ENCODE measurements at places on chromosomes 16 and 17.

- DNase-seq, result no peak
These were observed 1066.7 kb upstream of the RBFOX1 start for GRCh38 chr16:6265968-6266367.

- no peak for DNase-seq
These were observed 2.8 kb downstream of the PIP4K2B start for GRCh38 chr17:38796451-38797157.

DNA sequence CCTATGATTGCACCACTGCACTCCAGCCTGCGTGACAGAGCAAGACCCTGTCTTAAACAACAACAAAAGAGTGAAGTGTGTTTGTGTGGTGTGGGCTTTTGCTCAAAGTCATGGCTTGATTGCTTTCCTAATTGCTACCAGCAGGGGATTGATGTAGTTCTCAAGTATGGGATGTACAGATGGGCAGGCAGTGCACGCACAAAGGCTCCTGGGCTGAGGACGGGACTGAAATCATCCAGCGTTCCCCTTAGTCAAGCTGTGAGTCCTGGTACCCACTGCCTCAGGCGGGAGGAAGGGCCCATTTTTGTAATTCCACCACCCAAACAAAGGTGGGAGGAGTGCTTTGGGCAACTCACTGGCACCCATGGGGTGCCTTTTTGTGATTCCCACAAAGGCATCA lies 47.3 kb downstream of the GDE1 start:
- DNase-seq, result peak; percentile 54

GRCh38 chr17:17207998-17208397 lies 1.9 kb upstream of the PLD6 start:
- no peak for DNase-seq

DNA sequence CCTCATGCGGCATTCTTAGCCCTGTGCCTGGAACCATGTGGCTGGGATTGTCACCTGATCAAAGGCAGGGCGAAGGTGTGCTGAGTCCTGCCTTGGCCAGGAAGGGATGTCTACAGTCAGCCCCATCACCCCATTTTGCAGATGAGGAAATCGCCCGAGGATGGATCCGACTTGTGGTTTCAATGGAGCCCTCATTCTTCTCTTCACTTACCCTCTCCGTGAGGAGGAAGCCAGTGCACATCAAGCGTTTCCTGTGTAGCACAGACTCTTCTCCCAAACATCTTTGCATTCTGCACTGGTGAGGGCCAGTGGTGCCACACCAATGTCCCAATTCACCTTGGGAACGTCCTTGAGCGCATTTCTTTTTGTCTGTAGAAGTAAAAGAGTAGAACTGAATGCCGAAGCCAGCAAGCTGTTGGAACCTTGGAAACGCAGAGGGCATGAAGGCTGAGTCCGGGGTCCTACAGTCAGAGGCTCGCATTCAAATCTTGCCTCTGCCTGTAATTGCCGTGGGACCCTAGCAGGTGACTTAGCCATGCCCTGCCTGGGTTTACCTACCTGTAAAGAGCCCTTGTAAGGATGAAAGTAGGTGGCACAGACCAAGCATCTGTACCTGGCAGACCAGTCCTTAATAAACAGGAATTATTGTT lies 85.4 kb downstream of the IRF8 start:
- no peak for DNase-seq

DNA sequence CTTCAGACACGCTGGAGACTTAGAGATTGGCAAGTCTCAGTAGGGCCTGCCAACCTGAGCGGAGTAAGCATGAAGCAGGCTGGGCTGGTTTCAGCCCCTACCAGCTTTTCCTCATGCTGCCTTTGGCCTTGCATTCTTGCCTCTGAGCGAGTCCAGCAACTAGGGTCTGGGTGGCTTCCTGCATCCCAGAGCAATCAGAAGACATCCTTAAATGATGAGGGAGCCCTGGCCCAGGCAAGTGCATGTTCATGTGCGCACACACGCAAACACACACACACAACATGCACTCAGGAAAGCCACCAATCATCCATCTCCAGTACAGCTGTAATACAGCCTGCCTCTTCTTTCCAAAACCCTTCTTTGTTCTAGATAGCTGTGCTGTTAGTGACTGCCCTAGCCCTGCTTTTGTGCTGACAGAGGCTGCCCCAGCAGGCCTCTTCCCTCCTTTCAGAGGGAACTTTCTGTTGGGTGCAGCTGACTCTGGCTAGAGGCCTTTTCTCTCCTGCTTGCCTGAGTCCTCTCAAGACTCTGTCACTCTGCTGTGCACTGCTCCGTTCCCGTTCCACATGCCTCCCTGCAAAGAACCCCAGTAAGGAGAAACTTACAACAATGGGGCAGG lies 30.7 kb upstream of the TBX2 start:
- DNase-seq, result no peak

DNA sequence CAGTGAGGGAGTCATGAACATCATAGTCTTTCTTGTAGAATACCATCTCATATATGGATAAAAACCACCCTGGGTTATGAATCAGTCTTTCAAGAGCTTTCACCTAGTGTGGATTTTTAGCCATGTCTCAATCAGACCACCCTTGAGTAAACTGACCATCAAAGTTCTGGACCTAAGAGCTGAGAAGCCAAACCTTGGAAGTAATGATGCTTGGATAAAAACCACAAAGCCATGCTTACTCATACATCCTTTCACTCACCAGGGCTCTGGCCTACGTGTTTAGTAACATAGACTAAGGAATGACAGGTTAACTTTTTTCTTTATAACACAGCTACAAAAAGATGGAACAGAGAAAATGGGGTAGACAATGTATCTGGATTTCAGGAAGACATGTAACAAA lies 167.2 kb downstream of the STX8 start:
- no peak for DNase-seq

GRCh38 chr16:12646490-12647274 lies 157.0 kb downstream of the CPPED1 start:
- DNase-seq, result no peak

GRCh38 chr16:3520413-3520812 lies 19.6 kb downstream of the CLUAP1 start:
- DNase-seq, result no peak

- DNase-seq, result peak; percentile 81
These were observed at the start of gene AKTIP for GRCh38 chr16:53502331-53503269. Gene AKTIP, minus strand, starts transcription at chr16:53503209. Its CDS starts 2,950 bp downstream, at chr16:53500259.

- no peak for DNase-seq
These were observed 652.5 kb downstream of the CDH11 start for GRCh38 chr16:64469351-64469750.

DNA sequence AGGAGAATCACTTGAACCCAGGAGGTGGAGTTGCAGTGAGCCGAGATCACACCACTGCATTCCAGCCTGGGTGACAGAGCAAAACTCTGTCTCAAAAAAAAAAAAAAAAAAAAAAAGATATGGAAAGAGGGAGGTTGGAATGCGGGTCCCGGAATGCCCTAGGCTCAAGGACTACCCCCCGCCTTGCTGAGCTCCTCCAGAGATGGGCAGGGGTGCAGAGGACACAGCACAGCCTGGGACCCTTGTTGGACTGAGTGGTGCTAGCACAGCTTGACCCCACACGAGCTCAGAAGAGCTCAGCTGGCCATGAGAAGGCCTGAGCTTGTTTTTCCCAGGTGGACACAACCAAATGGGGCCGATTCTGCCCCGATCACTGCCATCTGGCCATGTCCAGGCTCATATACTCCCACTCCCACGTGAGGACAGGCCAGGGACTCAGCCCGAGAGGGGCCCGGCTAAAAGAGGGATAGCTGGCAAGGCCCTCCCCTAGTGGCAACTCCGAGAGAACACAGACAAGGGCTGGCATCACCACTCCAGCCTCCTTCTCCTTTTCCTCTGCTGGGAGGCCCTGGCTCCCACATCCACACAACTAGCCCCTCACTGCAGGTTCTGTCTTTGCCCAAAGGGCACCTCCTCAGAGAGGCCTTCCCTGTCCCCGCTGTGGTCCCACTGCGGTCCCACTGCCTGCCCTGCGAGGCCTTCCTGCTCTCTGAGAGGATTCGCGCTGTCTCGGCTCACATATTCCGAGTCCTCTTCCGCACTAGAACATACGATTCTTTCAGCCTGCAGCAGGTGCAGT lies 11.0 kb downstream of the SGCA start:
- DNase-seq, result no peak

- no peak for DNase-seq
These were observed 5.4 kb upstream of the EFCAB13 start for GRCh38 chr17:47318197-47318918.

GRCh38 chr16:87371261-87371866 lies 12.2 kb downstream of the FBXO31 start:
- DNase-seq, result peak; percentile 44

DNA sequence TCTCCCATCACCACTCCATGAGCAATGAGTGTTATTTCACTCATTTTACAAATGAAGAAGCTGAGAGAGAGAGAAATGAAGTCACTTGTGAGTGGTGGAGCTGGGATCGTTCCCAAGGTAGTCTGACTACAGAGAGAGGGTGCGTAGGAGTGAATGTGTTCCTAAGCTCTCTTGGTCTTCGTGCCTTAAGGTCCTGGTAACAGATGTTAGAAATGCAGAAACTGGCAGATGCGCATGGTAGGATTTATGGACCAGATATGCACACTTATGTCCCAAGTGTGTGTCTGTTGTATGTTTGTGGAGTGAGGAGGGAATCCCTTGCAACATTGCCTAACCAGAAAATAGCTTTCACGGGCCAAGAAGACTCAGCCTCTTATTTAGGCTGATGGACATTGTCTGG lies 93.2 kb upstream of the ZNF469 start:
- DNase-seq, result no peak

DNA sequence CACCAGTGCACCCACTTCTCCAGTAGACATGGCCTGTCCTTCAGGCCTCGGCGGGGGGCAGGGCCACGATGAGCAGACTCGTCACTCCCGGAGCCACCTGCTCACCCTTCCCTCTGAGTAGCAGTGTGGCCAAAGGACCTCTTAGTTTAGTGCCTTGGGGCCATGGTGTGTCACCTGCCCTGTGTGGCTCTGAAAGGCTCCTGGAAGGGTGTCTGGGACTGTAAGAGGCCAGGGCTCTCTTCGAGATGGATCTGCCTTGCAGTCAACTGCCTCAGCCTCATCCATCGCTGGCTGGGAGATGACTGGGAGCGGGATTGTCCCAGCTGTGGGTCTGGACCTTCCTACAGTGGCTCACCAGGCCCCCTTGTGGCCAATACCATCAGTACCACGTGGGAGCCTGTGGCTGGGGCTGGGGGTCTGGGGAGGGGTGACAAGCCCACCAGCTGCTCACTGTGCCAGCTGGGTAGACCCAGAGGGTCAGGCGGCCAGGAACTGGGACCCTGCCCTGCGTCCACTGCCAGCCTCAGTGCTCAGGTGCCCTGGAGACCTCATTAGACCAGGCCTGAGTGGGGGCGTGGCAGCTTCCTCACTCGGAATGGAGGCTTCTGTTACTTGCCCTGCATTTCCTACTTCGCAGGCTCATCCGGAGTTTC lies 133.4 kb downstream of the OR1D5 start:
- peak; percentile 80 for DNase-seq

GRCh38 chr17:61426482-61427304 lies 25.5 kb upstream of the TBX4 start:
- peak; percentile 23 for DNase-seq

DNA sequence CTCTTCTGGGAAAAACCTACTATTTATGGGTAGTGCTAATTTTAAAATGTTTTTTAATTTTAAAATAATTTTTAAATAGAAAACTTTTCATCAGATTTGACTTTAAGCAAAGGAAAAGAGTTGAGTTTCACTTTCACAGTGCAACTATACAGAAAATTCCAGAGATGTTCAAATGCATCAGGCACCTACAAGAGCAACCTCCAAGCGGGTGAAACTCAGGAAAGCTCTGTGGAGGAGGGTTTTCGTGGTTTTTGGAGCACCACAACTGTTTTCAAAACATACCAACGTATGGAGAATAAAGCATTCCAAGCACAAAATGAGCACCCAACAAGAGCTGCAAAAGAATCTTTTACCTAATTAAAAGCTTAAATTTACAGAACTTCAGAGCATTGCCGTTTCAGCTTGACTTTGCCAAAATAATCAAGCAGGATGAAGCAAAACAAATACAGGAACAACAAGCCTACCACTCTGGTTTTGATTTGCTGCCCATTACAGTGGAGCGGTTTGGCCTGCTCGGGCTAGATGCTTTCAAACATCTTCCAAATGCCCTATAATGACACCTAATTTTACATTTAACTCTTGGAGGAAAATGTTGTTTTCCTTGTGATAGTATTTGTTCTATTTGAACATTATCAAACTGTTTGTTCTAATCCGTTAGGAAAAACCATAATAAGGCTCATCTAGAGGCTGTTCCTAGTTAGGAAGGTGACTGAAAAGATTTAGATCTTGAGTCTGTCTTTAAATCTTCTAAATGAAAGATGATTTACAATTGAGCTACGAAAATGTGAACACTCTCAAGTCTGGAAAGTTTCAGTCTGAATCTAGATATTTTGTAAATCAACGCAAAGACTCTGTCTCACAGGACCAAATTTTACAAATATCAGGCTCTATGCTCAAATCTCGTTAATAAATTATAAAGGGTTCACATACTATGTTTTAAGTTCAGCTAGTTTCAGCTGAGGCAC lies 34.5 kb downstream of the NACA2 start:
- DNase-seq, result no peak

DNA sequence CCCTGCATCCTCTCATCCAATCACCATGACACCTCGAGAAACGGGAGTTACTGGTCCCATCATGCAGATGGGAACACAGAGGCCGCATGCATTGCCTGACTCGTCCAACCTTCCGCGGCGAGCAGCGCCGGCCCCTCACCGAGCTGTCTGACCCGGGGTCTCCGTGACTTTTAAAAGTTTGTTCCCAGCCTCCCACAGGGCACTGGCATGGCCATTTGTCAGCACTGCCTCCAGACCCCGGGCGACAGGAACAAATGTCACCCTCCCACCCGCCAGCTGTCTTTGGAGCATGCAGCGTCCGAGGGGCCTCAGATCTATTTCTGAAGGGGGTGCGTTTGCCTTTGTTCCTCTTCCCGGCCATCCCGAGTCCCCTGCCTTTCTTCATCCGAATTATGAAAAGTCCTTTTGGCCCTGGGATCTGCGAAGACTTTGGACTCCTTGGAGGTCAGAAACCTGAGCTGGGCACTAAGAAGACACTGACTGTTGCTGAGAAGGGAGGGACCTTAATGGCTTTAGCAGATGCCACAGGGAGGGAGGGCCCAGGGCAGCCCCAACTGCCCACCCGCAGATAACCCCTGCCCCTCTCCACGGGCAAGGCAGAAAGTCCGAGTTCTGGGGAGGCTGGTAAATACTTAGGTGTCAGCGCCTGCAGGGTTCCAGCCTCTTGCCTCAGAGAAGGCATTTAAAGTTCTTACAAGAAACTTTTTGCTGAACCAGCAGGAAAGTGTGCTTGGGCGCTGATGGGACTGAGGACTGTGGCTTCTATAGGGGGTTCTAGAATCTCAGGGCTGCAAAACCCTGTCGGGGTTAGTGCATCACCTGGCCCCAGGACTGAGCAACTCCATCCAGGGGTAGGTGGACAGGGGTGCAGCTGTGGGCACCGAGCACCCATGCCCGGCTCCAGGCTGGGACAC lies 348.1 kb downstream of the FOXL1 start:
- no peak for DNase-seq

GRCh38 chr16:56246051-56246817 lies 54.9 kb downstream of the GNAO1 start:
- DNase-seq, result peak; percentile 97

Data from ELF-1 (cell line).